GM12865 (cell line): ENCODE measurements at places on chromosomes 6 and 20.
A peak's percentile ranks its signal among the peaks of the same experiment; 100 is the strongest.

GRCh38 chr6:169906004-169906687, 154.7 kb downstream of the ERMARD start:
- no peak for DNase-seq

DNA sequence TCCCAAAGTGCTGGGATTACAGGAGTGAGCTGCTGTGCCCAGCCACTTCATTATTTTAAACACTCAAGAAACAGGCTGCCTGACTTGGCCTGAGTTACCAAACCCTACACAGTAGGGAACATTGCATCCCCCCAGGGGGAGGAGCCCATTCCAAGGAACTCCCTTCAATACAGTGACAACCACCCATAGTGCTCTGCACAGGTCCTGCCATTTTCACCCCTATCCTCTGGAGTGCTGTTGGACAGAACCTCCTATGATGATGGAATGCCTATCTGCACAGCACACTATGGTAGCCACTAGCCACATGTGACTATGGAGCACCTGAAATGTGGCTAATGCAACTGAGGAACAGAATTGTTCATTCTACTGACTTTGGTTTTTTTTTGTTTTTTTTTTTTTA, 11.7 kb downstream of the ACOT8 start:
- no peak for DNase-seq

DNA sequence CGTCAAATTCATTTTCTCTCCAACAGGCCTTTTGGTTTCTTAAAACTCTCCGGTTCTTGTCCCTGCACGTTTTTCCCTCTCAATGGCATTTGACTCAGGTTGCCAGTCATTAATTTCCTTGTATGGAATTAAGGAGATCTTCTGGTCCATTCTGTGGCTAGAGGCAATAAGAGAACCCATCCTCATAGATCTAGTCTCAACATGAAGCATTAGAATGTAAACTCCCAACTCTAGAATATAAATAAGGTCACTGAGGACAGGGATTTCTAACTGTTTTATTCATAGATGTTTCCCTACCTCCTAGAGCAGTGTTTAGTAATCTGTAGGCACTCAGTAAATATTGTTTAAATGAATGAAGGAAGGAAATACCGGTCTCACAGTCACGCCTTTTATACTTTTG, 185.2 kb upstream of the FLRT3 start:
- no peak for DNase-seq

GRCh38 chr6:55979526-55979925, 104.1 kb upstream of the BMP5 start:
- no peak for DNase-seq

DNA sequence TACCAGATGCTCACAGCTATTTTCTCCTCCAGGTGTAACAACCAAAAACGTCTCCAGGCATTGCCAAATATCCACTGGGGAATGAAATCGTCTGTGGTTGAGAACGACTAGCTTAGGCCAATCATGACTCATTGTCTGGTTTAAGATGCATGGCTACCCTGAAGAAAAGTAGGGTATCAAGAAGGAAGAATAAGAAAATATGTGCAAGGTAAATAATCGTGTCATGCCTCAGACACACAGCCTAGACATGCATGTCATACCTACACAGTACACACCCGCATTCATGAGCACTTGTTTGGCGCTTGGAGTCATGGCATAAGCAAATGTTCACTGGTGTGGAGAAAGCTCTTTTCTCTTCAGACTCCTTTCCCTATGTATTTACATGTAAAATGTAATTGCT, 745.7 kb downstream of the MAFB start:
- DNase-seq: no peak

- DNase-seq: no peak
Observed at GRCh38 chr6:75437421-75437891, 56.1 kb downstream of the FILIP1 start.

DNA sequence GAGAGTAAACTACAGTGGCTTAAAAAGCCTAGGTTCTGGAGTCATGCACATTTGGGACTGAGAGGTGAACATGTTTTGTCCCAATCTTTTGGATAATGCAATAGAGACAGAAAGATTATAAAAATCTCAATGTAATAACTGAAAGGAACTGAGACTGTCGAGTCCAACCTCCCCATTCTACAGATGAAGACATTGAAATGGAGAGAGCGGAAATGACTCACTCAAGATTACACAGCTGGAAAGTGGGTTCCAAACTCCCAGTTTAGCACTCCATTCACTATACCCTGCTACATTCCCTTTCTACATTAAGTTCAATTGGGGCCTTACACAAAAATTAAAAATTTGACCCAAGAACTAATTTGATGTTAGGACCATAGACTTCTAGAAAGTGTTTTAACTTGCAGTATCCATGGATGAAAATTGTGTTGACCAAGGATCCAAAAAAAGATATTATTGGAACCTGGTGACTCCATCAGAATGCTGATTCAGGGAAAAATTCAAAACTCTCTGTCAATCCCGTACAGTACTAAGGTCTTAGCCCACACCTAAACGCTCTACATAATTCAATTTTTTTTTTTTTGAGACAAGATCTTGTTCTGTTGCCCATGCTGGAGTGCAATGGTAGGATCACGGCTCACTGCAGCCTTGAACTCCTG, 1.5 kb upstream of the ILRUN start:
- DNase-seq: no peak

DNA sequence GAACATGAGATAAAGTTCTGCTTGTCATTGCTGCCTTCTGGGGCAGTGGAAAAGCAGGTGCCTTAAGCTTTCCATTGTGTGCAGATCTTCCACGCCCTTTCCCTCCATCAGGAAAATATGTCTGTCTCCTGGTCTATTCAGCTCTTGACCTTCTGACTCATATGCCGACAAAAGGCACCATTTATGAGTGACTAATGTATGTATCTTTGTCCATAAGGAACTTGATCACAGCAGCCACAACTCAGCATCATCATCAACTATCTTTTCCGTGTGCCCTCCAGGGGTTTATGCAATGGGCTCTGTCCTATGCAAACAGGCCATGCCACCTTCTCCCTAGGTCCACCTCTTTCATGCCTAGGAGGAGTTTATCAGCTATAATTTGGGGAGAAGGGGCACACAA, 102.7 kb upstream of the QKI start:
- DNase-seq: no peak

GRCh38 chr20:57065646-57066045, 200.8 kb downstream of the BMP7 start:
- no peak for DNase-seq

- DNase-seq: no peak
Observed at GRCh38 chr20:41398408-41398807, 31.8 kb upstream of the EMILIN3 start.

DNA sequence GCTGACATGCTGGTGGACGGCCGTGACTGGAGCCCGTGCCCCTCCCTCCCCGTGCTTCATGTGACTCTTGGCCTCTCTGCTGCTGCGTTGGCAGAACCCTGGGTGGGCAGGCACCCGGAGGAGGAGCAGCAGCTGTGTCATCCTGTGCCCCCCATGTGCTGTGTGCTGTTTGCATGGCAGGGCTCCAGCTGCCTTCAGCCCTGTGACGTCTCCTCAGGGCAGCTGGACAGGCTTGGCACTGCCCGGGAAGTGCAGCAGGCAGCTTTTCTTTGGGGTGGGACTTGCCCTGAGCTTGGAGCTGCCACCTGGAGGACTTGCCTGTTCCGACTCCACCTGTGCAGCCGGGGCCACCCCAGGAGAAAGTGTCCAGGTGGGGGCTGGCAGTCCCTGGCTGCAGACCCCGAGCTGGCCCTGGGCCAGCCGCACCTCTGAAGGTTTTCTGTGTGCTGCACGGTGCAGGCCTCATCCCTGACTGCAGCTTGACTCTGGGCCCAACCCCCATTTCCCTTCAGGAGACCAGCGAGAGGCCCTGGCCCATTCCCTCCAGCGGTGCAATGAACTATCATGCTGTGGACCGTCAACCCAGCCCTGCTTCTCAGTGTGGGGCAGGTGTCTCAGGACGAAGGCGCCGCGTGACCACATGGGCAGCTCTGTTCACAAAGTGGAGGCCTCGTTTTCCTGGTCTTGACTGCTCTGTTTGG, 8.1 kb downstream of the NPBWR2 start:
- no peak for DNase-seq

GRCh38 chr6:20402342-20403069, 827 bp downstream of the E2F3 start:
- peak; percentile 68 for DNase-seq

DNA sequence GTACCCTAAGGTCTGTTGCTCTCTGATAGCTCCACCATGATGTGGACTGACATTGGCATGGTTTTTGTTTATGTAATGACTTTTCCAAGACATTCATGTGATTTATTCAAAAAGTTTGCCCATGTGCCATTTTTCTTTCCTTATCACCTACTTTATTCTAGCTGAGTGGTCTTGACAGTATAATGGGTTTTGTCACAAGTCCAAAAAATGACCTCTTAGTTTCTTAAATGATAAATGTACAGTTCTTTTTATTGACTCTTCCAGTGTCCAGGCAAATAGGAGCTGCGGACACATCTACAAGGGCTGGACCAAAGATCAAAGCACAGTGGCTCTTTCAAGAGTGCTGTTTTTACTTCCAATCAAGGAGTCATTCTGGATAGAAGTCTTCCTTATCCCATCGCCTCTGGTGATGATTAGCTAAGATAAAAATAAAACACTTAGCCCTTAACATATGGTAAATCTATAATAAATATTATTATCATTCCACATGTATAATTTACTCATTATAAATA, 141.4 kb downstream of the MMUT start:
- DNase-seq: no peak

DNA sequence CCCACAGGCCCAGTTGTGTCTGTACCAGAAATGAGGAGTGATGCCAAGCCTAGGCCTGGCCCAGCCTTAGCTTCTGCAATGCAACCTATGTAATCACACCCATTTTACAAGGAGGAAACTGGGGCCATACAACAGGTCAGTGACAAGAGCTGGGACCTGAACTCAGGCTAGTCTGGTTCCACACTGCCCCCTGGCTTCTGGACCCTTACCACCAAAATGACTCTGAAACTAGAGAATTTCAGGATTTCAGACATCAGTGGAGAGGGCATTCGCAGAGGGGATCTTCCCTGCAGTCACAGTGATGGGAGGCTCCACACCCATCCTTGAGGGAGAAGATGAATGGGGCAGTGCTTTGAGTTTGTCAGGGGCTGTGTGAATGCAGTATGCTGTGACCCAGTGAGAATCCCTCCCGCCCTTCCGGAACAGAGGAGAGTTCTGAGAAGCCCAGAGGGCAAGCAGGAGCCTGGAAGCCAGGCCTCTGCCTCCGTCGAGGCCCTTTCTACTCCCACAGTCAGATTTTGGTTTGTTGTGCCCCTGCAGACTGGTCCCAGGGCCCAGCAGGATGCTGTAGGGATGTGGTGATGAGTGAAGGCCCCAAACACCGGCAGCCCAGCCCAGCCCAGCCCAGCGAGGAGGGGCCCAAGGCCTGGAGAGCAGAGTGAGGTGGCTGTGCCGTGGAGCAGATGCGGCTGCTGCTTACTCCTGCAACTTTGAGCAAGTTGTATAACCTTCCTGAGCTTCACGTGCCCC, 48.1 kb upstream of the MYL9 start:
- no peak for DNase-seq

DNA sequence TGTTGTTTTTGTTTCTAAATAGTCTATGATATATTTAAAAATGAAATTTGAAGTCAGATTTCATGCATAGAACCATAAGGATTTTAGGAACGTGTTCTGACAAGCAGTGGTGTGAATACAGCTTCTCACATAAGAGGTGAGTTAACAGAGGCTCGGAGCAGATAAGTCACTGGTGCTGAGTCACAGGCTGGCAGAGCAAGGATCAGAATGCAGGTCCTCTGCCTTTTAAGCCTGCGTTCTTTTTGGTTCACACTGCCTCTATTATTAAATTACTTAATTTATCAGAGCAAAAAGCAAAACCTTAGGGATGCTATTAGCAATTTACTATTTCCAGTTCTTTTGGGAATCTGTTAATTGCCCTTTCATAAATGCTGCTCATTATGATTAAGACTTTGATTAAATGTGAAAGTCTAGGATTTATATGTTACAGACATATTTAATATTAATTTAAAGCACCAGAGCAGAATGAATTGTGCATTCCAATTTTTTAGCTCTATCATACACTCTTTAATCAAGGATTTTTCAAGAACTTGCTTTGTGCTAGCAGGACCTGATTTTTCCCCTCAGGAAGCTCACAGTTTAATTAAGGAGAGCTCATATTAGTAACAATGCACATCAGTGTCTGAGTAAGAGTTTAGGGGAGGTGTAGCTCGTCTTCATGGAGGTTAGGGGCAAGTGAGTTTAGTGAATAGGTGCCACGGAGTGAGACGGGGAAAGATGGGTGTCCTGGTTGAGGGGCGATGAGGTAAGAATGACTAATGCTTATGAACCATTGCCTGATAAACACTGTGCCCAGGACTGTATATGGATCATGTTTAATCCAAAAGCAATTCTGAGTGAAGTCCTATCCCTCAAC, 212.7 kb upstream of the AGPAT4 start:
- DNase-seq: no peak

GRCh38 chr6:112690497-112691202, 343.5 kb downstream of the RFPL4B start:
- DNase-seq: no peak

GRCh38 chr6:90460051-90460450, 126.8 kb downstream of the MAP3K7 start:
- DNase-seq: no peak

- peak; percentile 38 for DNase-seq
Observed at GRCh38 chr6:141677598-141678211, 455.0 kb upstream of the GJE1 start.

DNA sequence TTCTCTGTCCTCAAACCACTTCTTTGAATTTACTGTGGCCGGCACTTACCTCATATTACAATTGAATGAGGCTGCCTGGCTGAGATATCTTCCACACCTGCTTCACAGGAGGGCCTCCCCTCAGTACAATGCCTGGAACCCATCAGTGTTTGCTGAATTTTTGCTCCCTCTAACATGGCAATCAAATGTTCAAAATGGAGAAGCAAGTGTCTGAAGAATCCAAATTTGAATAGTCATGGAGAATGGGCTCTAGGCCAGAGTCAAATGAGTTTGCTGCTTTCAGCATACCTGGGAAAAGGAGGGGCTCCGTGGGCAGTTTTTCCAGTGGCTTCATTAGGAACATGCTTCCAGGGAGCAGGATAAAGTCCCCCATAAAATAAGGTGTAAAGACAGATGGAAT, 564.8 kb downstream of the UTRN start:
- DNase-seq: no peak

- DNase-seq: no peak
Observed at GRCh38 chr6:70285201-70285600, 17.7 kb downstream of the COL9A1 start.

DNA sequence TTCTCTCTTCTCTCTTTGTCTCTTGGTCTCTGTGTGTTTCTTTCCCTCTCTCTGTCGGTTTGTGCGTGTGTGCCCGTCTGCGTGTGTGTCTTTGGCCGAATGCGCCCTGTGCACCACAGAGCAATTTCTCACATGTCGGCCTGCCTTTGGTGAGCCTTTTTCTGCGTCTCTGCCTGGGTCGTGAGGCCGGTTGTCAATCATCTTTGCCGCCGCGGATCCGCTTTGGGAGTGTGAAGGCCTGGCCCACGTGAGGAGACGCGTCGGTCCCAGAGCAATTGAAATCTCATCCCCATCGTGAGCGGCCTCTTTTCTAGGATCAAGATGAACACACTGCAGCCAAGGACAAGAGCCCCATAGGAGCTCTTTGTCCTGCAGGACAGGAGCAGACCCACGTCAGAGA, 580.7 kb upstream of the ZNF337 start:
- DNase-seq: no peak
